ENCODE measurements at places on chromosomes 1 and 21.

GRCh38 chr1:26705788-26706311 lies 10.0 kb downstream of the ARID1A start:
- DNase-seq, result no peak

DNA sequence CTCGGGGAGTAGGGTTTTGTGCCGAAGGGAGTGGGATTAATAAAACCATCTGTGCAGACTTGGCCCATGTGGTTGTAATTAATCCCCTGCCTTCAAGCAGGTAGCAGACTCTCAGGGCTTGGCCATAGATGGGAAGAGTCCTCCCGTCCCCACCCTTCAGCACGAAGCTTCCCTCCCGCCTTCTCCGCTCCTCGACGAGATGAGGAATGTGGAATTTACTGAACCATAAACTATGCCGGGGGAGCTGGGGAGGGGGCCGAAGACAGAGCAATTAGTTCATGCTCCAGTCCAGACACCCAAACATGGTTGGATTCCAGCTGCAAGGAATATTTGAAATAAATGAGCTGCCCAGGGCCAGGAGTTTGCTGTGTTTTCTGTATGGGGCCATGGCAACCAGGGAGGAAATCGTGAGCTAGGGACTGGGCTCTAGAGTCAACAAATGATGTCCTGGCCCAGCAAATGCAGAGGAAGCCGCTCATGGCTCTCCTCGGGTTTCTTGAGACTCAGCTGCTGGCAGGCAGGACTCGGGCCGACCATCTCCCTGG lies 78.8 kb downstream of the SPSB1 start:
- DNase-seq, result no peak

GRCh38 chr1:225343618-225344017 lies 84.2 kb downstream of the LBR start:
- DNase-seq, result no peak

GRCh38 chr1:223142795-223143536 lies at the start of gene TLR5:
Gene TLR5 (minus strand): TSS chr1:223143248. CDS start chr1:223113031, 30,217 bp downstream.
- peak; percentile 60 for DNase-seq

- DNase-seq, result no peak
Measured at GRCh38 chr21:42820616-42821465, 58.5 kb downstream of the WDR4 start.

- no peak for DNase-seq
Measured at GRCh38 chr21:18041012-18041411, 203.6 kb upstream of the CHODL start.

DNA sequence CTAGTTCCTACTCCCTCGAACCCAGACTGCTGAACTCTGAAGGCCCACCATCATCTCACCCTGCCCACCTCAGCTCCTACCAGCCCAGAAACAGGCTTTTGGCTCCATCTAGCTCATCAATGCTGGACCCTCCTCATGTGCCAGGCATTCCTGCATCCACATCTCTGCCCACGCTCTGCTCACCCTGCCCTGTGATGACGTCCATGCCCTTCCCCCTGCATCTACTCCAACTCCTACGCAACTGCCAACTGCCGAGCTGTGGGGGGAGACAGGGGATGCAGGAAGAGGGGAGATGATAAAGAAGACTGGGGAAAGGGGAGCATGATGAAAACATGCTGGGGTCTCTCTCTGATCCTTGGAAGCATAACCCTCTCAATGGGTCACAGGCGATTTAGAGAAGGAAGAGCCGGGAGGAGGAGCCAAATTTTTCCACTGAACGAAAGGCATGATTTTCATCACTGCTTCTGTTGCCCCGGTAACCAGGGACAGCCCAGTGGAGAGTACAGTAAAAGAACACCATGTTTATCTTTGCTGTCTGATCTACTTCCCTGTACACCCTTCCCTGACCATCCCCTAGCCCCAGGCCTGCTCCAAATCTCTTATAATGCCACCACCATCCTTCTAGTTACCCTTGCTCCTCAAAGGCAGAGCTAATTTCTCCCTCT lies 44.3 kb downstream of the CD34 start:
- no peak for DNase-seq

DNA sequence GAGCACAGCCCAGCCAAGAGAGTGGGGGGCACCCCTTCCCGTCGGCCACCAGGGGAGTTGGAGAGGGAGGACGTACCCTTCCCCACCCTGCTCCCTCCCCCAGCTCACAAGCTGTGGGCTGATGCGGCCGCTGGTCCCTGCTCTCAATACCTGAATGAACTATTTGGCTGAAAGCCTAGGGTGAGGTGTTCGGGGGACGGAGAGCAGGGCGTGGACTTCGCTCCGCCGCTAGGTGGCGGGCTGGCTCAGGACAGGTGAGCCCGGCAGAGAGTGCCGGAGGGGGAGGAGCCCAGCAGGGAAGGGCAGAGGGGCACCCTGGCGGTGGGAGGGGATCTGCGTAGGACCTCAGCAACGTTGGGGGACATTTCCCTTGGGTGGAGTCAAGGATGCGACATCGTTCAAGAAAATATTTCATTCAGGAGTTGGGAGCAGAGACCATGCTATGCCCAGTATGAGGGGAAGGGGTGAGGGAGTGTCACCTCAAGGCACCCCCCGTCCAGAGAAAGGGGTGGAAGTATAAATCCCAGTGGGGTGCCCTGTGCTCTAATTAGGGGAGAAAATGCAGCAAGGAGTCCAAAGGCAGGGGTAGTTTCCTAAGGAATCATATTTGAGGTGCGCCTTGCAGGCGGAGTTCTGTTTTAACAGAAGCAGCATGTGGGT lies 12.0 kb upstream of the RHBG start:
- peak; percentile 84 for DNase-seq

DNA sequence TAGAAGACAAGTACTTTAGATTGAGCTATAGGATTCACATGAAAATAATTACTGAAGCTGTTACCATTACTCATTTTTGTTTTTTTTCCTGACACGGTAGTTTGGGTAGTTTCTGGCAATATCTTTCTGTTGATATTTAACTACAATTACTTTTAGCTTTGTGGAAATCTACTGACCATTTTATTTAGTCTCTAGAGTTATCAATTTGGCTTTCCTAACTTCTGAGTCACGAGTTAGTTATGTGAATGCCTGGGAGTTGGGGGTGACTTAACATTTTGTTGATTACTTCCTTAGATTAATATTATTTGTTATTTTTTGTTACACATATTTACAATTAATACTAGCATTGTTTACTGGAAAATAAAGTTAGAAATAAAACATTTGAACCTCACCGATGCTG lies 160.6 kb downstream of the HMCN1 start:
- no peak for DNase-seq

- DNase-seq, result no peak
Measured at GRCh38 chr1:192589813-192590212, 14.2 kb downstream of the RGS1 start.

GRCh38 chr1:171929121-171929520 lies 87.8 kb downstream of the DNM3 start:
- no peak for DNase-seq

DNA sequence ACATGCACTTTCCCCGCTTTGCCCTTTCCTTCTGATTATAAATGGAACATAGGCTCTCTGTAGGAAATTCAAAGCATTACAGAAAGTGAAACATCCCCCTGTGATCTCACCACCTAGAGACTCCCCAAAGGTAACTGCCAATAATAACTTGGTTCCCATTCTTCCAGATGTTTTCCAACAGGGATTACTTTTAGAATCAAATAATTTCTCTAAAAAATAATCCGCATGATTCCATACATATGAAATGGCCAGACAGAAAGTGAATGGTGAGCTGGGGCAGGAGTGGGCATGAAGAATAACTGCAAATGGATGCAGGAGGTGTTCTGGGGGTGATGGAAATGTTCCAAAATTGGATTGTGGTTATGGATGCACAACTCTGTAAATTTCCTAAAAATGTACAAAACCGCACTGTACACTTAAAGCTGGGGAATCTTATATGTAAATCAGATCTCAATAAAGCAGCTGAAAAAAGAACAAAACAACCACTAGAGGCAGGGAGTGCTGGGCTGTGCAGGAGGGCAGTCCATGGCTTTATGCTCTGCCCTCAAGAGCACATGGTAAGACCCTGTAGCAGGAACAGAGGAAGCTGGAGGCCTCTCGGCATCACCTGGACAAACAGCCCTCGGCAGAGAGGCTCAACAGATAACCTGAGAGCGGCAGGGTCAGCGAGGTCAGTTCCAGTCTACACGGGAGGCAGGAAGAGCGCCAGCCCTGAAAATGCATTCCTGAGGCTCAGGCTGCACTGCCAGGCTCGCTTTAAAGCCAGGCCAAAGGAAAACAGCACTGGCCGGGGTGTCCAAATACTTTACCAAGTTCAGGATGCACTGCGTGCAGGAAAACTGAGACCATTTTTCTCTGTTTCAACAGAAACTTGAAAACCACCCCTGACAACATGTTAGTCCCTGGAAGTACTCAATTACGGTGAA lies 39.7 kb downstream of the CAPZB start:
- DNase-seq, result no peak

DNA sequence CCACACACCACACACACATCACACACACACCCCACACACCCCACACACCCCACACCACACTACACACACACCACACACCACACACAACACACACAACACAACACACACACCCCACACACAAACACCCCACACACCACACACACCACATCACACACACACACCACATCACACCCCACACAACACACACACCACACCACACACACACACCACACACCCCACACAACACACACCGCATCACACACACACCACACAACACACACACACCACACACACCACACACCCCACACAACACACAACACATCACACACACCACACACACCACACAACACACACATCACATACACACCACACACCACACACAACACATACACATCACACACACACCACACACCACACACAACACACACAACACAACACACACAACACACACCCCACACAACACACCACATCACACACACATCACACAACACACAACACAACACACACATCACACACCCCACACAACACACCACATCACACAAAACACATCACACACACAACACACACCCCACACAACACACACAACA lies 2.4 kb downstream of the LYPD8 start:
- no peak for DNase-seq

- peak; percentile 8 for DNase-seq
Measured at GRCh38 chr1:20785907-20786252, 1.2 kb downstream of the HP1BP3 start.

DNA sequence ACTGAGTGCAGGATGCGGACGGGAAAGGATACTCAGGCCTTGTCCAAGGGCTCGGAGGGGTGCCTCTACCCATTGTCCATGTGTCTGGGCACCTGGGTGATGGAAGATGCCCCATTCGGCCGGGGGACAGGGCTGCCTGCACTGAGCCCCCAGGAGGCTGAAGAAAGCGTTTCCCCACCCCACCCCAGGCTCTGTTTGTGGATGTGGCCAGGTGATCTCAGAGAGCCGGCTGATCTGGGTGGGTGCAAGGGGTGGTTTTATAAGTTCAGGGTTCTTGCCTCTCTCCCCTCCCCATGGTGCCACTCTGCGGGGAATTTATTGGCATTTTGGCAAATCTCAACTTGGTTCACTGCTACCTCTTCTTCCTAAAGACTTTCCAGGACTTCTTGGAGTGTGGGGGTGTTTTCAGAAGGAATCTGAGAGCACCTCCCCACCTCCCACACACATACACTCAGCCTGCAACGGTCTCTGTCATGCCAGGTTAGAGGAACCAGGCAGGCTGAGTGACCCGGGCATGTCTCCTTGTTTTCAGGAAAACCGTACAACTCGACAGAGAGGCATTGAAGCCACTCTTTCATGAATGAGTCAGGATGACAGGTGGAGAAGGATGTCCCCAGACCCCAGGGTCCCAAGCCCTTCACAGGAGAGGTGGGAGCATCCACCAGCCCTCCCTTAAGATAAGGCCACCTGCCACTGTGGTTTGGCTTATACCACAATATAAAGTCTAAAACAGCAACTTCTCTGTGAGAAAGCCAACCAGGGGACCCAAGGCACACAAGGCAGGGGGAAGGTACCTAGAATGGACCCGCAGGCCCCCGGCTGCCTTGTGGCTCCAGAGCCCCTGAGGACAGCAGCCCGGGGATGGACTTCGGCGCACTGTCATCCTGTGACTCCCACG lies 174.9 kb downstream of the ETS2 start:
- no peak for DNase-seq

- no peak for DNase-seq
Measured at GRCh38 chr1:182786223-182786994, 3.2 kb upstream of the NPL start.

GRCh38 chr1:221641811-221642210 lies 100.1 kb downstream of the DUSP10 start:
- no peak for DNase-seq

DNA sequence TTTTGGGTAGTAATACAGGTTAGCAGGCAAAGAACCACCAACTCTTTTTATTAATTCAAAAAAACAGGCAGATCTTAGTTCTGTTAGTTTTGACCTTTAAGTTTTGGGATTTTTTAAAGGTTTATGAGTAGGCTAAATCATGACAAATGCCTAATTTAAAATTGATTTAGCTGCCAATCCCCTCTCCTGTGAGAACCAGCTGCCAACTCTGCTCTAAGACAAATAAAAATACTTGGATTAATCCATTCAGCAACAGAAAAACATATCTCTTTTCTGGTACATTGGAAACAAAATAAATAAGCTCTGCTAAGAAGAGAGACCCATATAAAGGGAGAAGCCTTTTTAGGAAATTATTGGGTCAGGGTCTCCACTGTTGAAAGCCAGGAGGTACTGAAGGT lies 160.8 kb downstream of the NTMT2 start:
- DNase-seq, result no peak

- DNase-seq, result no peak
Measured at GRCh38 chr1:84995484-84996334, 1.2 kb downstream of the MCOLN2 start.

DNA sequence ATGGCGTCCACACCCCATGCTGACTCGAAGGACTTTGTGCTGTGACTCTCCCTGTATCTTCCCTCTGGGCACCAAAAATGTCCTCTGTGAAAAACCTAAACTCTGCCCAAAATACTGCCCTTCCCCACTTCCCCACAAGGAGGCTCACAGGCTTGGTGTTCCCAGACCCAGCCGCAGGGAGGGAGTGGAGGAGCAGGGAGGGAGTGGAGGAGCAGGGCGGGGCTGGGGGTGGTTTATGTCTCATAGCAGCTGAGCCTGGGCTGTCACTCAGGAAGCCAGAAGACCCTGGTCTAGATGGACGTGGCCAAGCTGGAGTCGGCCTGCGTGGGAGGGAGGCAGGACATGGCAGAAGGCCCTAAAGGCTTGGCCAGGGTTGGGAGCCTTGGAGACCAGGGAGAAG lies 461.7 kb downstream of the PTPRU start:
- DNase-seq, result no peak

GRCh38 chr1:82141390-82141789 lies 340.7 kb downstream of the ADGRL2 start:
- DNase-seq, result no peak

- peak; percentile 14 for DNase-seq
Measured at GRCh38 chr1:82979593-82980236, 1019.2 kb downstream of the TTLL7 start.

DNA sequence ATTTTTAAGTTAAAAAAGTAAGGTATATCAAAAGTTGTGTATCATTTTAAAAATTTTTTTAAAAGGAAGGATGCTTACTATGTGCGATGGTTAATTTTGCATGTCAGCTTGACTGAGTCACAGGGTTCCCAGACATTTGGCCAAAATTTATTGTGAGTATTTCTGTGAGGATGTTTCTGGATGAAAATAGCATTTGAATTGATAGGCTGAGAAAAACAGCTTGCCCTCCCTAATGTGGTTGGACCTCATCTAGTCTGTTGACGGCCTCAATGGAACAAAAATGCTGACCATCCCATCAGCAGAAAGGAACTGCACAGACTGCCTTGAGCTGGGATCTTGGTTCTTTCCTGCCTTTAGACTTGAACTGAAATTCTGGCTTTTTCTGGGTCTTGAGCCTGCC lies 724.5 kb downstream of the NCAM2 start:
- DNase-seq, result no peak

GRCh38 chr1:182764029-182764727 lies 25.4 kb upstream of the NPL start:
- no peak for DNase-seq

Measured in GM12891 (cell line).